ENCODE measurements at places on chromosomes 5 and 9.

GRCh38 chr5:96961053-96961452 is 25.2 kb downstream of the LNPEP start:
- no peak for DNase-seq

DNA sequence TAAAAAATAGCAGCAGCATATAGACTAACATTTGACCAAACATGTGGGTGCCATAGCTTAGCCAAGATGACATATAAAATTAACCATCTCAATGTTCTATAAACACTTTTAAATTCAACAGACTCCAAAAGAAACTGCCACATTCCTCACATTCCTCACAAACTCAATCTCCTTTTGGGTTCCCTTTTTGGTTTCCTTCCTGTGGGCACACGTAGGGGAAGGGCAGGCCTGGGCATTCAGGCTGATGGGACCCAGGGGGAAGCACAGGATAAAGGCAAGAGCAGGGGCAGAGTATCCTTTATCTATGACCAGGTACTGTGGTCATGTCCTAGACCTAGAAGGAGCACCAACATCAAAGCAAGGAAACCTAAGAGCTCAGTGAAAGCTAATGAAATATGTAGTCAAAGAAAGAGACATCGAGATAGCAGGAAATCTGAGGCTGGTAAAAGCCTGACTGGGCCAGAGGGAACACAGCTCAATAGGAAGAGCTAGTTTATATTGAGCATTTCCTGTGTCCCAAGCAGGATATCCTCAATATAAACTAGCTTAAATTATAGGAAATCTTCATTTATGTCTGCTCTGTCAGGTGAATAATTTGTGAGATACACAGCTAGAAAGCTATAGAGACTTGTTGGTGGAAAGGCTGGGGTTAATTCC is 13.6 kb upstream of the ERAP1 start:
- DNase-seq: no peak

GRCh38 chr5:62588668-62589067 is 10.0 kb downstream of the LRRC70 start:
- DNase-seq: no peak

GRCh38 chr9:109278216-109278615 is 42.6 kb downstream of the EPB41L4B start:
- no peak for DNase-seq

DNA sequence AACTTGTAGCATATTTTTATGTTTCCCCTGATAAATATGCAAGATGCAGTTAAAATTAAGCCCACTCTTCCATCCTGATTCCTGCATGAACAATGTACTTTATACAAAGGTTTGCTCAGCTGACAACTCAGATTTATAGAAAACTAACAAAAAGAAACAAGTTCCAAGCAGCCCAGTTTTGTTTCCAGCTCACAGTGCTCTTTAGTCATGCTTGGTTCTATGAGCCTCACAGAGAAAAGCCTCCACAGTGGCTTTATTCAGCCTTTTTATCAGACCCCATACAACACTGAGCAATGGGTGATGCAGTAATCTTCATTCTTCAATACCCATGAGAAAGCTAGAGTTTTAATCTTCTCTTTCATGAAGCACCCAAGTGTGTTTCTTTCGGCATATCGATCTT is 329.6 kb downstream of the SLCO4C1 start:
- DNase-seq: no peak

All from stimulated activated CD8-positive, alpha-beta memory T cell treated with anti-CD3 and anti-CD28 coated beads, Interleukin-4, amount 100 ng/mL, for 4 hours (primary cell).